Calu3 (cell line): ENCODE measurements at places on chromosomes 16 and 17. TPM values are rescaled to one million over a fixed set of nuclear protein-coding genes. Genes with fewer than 3 reads are reported as not detected.

- no peak for DNase-seq
These were observed 72.9 kb downstream of the TNRC6C start for GRCh38 chr17:78031435-78031834.

GRCh38 chr17:2251098-2251497 lies 52.5 kb downstream of the SMG6 start:
- no peak for DNase-seq

CCL14 gene
- not detected in 2 replicates for total RNA-seq

MYH3 gene
- 2.7 and 2.9 TPM in 2 replicates for total RNA-seq

DNA sequence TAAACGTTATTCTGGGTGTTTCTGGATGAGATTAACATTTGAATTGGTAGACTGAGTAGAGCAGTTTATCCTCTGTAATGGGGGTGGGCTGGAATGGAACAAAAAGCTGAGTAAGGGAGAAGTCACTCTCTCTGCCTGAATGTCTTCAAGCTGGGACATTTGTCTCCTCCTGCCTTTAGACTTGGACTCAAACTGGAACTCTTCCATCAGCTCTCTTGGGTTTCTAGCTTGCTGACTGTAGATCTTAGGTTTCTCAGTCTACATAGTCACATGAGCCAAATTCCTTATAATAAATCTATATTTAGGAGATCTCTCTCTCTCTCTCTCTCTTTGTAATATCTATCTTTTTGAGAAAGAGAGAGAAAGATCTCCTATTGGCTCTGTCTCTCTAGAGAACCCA lies 553.3 kb upstream of the CDH11 start:
- DNase-seq, result no peak

ANKRD40CL gene
- total RNA-seq, result 0.64 TPM in 1 of 2 replicates, not detected in the other

HP gene
- total RNA-seq, result not detected in 2 replicates

MFAP4 gene
- total RNA-seq, result not detected in 2 replicates

SEPTIN1 gene
- total RNA-seq, result 1.5 and 1.9 TPM in 2 replicates

CCL4L2 gene
- not detected in 2 replicates for total RNA-seq

CHST4 gene
- total RNA-seq, result 72.9 and 105 TPM in 2 replicates

DNA sequence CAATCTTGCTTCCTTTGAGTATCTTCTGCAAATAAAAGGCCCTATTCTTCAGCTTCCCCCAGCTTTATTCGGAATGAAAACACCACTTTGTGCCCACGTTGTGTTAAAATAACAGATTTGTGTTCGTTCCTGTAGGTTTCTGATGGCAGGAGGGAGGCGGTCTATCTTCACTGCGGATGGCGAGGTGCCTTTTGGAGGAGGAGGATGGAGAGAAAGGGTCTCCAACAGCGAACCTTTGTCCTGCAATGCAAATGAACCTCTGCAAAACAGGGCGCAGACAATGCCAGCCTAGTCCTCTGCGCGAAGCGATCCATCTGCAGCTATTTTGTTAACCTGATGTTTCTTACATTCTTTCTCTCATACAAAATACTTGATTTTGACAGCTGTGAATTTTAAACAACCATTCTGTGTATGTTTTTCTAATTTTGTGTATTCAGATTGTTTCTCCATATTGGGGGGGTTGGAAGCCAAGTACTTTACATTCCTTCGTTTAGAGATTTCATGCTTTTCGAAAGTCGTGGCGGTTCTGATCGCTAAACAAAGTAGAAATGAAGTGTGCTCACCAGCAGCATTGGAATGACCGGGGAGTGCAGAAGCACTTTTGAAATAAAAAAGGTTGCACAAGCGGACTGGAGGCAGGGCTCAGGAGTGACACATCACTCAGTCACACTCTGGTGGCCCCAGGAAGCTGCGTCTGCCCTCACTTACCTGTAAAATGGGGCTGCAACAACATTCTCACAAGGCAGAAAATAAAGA lies 279.0 kb upstream of the IRX5 start:
- DNase-seq, result no peak

SP2 gene
- 21.5 and 22.4 TPM in 2 replicates for total RNA-seq

GRCh38 chr17:32503251-32504165 lies 16.7 kb downstream of the CDK5R1 start:
- no peak for DNase-seq

GRCh38 chr16:56228476-56228875 lies 37.2 kb downstream of the GNAO1 start:
- no peak for DNase-seq
